Non-pigmented ciliary epithelial cell (primary cell): ENCODE measurements at places on chromosomes 6 and 20.
A peak's percentile ranks its signal among the peaks of the same experiment; 100 is the strongest.

- DNase-seq, result peak; percentile 44
Observed at GRCh38 chr20:11159728-11160127, 485.9 kb upstream of the JAG1 start.

DNA sequence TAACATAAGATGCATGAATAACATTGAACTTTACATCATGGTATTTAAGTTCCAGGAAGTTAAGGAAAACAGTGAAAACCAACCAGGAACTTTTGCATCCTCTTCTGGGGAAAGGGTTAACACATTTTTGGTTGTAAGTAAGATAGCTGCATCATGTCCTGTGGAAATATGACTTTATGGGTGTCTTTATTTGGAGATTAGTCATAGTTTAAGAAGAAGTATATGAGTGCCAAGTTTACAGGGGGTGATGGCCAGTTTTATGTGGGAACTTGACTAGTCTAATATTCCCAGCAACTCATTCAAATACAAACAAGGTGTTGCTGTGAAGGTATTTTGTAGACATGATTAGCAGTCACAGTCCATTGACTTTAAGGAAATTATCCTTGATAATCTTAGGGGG is 78.0 kb downstream of the PDE10A start:
- no peak for DNase-seq

DNA sequence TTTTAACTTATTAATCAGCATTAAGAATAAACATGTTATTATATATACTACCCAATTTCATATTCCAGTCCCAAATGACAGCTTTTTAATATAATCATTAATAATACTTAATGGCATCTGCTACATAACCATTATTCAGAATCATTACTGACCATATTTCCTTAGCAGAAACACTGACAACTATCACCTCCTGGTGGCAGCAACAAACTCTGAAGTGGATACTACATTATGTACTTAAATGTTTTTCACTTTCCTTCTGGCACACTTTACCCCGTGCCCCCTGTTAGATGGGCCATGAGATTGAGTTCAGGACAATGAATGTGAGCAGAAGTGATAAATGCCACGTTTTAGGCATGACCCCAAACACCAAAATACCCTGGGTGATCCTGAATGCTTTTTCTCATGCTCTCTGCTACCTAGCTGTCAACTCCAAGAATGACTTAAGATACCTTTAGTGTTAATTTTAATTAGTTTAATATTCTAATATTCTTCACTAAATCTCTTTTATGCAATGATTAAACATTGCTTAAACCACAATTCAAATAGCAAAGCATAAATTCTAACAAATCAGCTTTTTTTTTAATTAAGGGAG is 77.1 kb downstream of the LMBRD1 start:
- no peak for DNase-seq

- DNase-seq, result no peak
Observed at GRCh38 chr20:38430679-38431325, 4.3 kb downstream of the SNHG17 start.

DNA sequence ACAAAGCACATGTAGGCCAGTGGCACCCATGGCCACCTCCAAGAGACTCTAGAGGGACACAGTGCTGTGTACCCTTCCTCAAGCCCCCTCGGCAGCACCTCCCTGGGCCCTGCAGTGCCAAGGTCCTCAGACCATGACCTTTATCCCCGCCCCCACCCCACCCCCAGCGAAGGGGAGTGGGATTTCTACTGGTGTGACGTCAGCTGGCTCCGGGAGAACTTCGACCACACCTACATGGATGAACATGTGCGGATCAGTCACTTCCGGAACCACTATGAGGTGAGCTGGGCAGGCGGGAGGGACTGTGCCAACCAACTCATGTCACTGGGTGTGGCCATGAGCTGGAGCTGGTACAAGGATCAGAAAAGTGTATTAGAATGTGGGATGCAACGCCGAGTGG is 38.0 kb downstream of the TTLL9 start:
- DNase-seq, result no peak

GRCh38 chr6:126396131-126396530 is 56.2 kb downstream of the CENPW start:
- DNase-seq, result no peak

DNA sequence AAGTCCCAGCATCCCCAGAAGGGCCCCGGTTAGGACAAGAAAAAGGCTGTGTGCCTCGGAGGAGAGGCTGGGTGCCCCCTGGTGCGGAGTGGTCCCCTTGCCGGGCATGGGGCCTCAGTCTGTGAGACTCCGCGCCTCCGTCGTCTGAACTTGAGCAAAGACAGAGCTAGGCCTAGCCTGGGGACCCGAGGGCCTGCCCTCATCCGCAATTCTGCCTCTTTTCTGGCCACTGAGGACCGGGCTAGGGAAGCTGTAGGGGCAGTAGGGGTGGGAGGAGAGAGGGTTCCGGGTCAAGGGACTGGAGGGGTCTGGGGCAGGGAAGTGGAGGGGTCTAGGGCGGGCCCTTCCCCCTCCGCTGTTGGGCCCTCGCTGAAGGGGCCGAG is 550 bp upstream of the HSPA12B start:
- no peak for DNase-seq

DNA sequence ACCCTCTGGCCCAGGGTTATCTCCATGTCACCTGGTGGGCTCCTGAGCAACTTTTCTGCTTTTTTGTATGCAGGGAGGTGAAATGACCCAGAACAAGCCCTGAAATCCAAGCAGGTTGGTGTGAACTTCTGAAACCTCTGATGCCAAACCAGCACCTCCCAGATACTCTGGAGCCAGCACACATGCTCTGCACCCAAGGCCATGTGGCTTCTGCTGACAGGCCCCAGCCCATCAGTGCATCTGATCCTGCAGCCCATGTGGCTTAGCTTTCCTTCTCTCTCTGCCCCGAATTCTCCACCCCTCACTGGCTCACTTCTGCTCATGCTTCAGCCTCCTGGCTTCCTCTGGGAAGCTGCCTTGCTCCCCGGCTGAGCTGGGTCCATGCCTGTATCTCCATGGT is 59.3 kb upstream of the RPS6KA2 start:
- DNase-seq, result no peak

GRCh38 chr6:126110512-126111270 is 124.4 kb downstream of the TRMT11 start:
- DNase-seq, result no peak

GRCh38 chr6:158686791-158687381 is 37.0 kb downstream of the SYTL3 start:
- DNase-seq, result no peak

- no peak for DNase-seq
Observed at GRCh38 chr20:25683050-25683449, 13.6 kb downstream of the ZNF337 start.

DNA sequence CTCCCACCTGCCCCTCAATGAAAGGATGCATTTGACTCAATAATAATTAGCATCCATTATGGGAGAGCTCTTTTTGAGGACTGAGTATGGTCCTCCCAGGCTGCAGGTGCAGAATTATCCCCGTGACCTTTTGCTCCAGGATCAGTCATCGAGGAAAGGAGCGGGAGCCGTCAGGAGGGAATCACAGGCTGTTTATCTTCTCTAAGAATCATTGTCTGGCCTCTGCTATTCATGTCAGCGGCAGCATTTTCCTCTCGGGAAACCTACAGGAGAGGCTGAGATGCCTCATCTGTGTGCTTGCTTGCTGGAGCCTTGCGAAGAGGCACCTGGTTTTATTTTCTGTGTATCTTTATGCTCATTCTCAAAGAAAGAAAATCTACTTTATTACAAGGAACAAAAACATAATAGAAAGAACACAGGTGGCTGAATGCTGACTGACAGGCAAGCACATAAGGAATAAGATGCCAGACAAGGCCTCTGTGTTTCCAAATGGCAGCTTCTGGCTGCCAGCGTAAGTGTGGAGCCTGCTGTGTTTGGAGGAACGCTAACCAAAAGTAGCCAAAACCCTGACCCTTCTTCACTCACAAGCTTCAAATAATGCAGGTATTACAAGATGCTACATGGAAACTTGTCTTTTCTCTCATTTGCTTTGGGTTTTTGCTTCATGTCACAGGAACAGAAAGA is 539.1 kb upstream of the MARCKS start:
- DNase-seq, result no peak

GRCh38 chr20:42204109-42204660 is 586.0 kb upstream of the CHD6 start:
- no peak for DNase-seq

GRCh38 chr20:45867819-45868176 is 10.4 kb downstream of the ZSWIM3 start:
- no peak for DNase-seq

DNA sequence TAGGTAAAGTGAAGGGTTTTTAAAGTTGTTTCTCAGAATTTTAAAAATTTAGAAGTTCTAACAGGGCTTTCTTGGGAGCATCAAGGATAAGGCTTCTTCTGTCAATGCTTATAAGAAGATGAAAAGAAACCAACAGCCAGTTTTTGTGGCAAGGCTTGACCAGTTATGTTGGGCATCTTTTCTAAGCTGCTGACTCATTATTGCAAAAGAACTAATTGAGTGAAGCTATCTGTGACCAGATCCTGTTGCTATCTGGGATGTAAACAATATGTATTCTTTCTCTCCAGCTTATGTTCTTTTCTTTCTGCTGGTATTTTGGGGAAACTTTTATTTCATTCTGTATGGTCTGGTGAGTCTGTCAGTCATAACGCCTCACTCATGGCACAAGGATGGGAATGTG is 643.8 kb downstream of the HDGFL1 start:
- no peak for DNase-seq
